ENCODE measurements at places on chromosomes 3 and 15.

DNA sequence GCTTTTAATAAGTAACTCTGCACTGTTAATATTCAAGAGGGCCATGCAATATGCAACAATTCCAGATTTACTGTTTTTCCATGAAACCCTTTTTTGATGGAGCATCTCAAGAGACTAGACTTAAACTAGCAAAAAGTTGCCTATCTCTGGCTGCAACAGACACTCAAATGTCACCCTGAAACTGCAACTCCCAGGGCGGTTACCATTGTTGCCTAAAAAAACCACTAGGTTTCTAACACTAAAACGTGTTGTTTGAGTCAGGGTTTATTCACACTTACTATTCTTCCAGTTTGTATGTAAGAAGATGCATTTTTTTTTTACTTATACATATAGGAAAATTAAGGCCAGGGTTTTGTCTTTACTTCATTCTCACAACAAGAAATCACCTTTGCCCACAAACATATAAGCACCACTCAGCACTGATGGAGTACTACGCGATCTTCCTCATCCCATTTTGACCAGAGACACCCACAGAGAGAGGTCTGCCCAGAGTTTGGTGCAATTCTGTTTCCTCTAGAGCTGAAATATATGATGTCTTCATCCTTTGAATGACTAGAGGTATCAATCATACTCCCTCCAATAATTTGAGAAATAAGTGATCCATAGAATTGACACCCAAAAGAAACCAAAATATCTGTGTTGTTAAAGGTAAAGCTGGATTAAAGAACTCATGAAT, 124.0 kb upstream of the SNTN start:
- no peak for DNase-seq

DNA sequence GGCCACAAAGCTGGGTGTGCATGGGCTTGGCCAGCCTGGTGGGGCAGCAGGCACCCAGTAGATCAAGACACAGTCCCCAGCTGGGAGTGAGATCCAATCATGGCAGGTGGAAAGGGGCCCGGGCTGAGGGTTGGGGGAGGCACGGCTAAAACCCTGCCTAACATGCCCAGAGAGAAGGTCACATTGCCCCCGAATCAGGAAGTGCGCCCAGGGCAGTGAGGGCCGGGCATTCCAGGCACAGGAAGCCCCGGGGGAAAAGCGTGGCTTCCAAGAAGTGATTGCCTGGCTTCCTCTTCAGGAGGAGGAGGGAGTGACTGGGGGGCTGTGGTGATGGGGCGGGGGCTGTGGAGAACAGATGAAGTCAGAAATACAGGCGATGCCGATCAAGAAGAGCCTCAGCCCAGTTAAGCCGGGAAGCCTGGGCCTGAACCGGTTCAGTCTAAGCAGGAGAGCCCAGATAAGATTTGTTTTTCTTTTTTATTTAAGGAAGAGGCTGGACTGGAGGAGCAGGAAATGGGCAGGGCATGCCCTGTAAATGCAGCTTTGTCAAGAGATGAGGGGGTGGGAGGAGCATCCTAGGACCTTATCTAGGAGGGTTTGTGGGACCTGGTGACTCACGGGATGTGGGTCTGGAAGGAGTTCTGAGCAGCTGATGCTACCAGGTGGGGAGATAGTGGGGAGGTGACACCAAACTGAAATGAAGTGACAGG, 83.9 kb downstream of the CHSY1 start:
- DNase-seq = peak; percentile 85

- DNase-seq = no peak
Measured at GRCh38 chr3:8982509-8982908, 19.2 kb upstream of the RAD18 start.

GRCh38 chr15:52528564-52529340, at the start of gene MYO5A:
TSS of gene MYO5A (minus strand) at chr15:52528880. CDS start at chr15:52528806, 74 bp downstream.
- peak; percentile 72 for DNase-seq

DNA sequence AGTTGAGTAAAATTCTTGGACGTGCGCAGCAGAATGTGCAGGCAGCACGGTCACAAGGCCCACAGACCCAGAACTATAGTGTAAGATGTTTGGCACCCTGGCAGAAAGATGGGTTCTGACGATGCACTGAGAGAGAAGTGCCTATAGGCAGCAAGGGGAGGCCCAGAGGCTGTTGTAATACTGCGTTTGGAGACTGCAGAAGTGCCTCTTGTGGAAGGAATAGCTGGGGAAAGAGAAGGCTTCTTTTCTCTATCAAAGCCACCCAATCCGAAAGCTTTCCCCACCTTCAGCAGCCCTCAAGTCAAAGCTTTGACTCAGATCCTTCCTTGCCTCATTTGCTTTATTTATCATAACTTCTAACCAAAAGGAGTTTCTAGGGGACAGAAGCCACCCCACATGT, 5.2 kb upstream of the SIN3A start:
- no peak for DNase-seq

DNA sequence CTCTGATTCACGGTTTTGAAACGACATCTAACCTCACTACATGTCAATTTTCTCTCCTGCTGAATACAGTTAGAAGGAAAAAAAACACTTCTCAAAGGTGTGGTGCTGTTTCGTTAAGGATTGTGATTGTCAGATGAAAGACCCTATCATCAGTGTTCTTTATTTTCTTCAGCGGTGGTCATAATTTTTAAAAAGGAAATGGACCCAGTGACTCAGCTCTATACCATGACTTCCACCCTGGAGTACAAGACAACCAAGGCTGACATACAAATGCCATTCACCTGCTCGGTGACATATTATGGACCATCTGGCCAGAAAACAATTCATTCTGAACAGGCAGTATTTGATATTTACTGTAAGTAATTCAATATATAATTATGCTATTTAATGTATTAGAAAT, 167.8 kb downstream of the ALCAM start:
- no peak for DNase-seq

DNA sequence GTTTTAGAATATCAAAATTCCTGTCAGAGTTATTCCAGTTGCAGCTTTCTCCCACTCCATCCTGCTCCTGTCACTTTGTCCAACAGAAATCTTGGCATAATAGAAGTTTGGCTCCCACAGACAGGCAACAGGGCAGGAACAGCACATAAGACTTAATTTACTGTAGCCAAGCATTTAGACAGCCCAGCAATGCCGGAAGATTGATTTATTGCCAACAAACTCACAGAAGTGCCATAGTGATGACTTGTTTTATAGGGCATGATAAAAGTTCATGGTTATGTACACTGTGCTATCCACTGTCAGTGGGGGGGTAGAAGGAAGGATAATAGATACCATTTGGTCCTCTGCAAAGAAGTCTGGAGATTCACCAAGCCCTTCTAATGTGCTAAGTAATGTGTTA, 98.3 kb upstream of the CBLB start:
- DNase-seq = no peak

DNA sequence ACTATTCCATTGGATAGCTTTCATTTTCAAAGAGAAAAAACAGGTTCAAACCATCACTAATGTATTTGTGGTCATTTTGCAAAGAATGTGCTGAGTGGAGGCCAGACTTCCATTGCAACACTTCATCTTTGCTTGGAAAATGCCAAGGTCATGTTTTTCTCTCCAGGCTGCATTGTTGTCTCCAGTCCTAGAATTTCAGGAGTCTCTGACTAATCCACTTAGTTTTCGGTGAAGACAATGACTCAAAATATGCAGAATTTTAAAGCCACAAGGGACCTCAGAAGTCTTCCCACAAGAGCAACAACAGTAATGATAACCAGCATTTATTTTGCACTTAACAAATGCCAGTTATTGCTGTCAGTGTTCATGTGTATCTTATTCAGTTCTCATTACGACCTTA, 277.0 kb downstream of the RYR3 start:
- peak; percentile 5 for DNase-seq

- no peak for DNase-seq
Measured at GRCh38 chr3:78979028-78979427, 788.8 kb downstream of the ROBO1 start.
